ENCODE measurements at places on chromosomes 5 and 9. TPM values are rescaled to one million over a fixed set of nuclear protein-coding genes. Genes with fewer than 3 reads are reported as not detected.

DRD1 gene
- 1.1 TPM for total RNA-seq

GRCh38 chr9:70080481-70081119, 37.0 kb downstream of the MAMDC2 start:
- DNase-seq: no peak

GRCh38 chr5:68229416-68229815, 13.9 kb downstream of the PIK3R1 start:
- DNase-seq: no peak

WHRN gene
- total RNA-seq: 5.5 TPM

GRCh38 chr9:97425336-97425972, 13.6 kb downstream of the TDRD7 start:
- DNase-seq: no peak

GRCh38 chr9:93084471-93084881, 11.5 kb upstream of the CARD19 start:
- peak; percentile 71 for DNase-seq

- no peak for DNase-seq
Measured at GRCh38 chr9:10003047-10003446, 609.8 kb downstream of the PTPRD start.

DNA sequence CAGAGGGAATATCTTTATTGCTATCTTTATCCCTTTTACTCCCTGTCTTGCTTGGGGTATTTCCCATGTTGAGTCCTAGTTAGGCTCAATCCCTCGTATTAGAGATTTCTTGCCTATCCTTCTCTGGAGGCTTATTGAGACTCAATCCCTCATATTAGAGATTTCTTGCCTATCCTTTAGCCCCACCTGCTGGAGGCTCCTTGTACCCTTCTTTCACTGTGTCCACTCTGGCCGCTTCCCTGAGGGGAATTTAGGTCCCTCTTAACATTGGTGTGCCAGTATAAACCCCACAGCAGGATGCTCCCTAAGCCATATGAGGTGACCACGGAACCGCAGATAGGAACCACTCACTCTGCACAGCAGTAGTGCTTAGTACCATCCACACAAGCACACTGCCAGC, 110.7 kb upstream of the MAMDC2 start:
- no peak for DNase-seq

All from mesenteric fat pad (tissue), 1 donor.